HS-27A (cell line): ENCODE measurements at places on chromosomes 7 and 10.

GRCh38 chr7:114959931-114960330, 38.0 kb downstream of the MDFIC start:
- DNase-seq: no peak

DNA sequence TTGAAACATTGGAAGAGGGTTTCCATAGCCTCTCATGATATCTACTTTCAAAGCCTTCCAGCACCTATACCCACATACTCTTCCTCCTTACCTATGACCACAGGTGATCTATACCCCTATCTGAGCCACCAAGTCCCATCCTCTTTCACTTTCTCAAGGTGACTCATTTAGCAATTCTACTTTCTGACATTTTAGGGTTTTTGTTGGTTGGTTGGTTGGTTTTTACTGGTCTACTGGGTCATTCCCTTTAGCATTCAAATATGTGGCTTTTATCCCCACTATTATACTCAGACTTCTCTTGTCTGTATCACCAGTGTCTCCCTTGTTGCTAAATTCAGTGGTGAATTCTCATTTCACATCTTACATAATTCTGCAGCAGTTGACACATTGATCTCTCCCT, 130.4 kb upstream of the STEAP4 start:
- no peak for DNase-seq

DNA sequence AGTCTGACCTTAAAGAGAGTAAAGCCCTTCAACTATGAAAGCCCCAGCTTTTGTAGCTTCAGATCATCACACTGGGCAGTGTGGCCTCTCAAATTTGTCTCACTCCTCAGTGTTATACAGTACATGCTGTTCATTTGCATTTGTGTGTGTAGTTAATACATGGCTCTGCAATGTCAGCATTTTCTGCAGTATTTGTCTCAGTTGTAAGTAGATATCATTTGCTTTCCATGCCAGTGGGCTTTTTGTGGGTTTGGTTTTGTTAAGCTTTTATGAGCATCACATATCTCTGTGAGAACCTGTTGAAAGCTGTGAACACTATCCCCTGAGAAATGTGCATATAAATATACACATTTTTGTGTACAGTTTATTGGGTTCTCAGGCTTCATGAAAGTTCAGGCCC, 57.0 kb downstream of the ZNF277 start:
- DNase-seq: no peak

GRCh38 chr7:33261585-33261984, 132.2 kb downstream of the BBS9 start:
- no peak for DNase-seq

DNA sequence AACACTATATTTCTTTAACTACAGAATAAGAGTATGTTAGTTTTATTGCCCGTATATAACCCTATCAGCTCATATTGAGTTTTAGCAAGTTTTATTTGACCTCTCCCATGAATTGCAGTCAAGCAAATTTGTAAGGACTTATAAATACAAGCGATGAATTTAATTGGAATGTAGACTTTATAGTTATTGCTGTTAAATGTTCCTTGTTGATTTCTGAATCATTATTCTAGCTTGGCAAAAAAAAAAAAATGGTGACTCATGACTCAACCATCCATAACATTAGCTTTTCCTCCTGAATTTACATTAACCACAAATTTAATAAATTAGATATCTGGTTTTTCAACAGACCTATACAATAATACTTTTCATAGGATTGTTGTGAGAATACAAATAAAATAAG, 334.0 kb upstream of the LRRTM3 start:
- no peak for DNase-seq

- DNase-seq: no peak
These were observed 121.5 kb downstream of the TWIST1 start for GRCh38 chr7:18995811-18996426.

GRCh38 chr10:33047655-33048054, 89.6 kb upstream of the ITGB1 start:
- no peak for DNase-seq

GRCh38 chr10:117955176-117955575, 91.6 kb downstream of the RAB11FIP2 start:
- no peak for DNase-seq

DNA sequence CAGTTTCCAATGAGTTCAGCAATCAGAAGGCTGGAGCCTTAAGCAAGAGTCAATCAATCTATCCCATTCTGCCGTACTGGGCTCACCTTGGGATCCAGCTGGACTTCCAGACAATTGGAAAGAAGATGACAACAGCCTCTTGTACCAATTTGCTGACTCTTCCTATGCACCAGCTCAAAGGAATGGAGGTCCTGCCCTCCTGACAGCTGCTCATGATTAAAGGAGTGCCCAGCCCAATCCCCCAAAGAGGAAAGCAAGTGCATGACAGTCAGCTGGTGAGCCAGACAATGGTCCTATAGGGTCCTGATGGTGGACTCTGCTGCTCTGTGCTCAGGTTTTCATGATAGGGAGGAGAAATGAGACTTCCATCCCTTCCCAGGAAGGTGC, 25.1 kb downstream of the VSTM4 start:
- no peak for DNase-seq

GRCh38 chr10:4061441-4061951, 276.5 kb upstream of the KLF6 start:
- DNase-seq: no peak

- DNase-seq: no peak
These were observed 231.7 kb upstream of the CNTNAP2 start for GRCh38 chr7:145884716-145885514.

- no peak for DNase-seq
These were observed 5.6 kb upstream of the AQP1 start for GRCh38 chr7:30906014-30906413.

DNA sequence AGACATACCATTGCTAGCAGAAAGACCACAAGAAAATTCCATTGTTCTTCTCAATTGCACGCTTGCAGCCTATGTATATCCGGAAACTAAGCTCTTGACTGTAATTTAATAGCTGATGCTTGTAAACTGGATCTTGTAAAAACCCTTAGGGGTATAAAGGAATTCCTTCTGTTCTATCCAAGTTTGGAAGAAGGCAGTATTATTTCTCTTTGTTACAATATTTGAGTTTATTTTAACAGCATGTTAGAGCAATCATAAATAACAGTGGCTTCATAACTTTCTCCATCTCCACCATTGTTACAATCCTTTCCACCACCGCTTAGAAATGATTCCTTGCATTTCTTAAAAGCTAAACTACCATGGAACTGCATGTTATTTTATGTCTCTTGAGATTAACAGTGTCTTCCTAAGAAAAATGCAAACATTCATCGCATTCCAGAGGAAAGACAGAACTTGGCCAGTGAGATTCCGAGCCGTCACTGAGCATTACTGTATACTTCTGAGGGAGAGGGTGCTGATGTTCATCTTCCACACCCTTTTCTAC, 92.5 kb downstream of the TRIL start:
- no peak for DNase-seq

- DNase-seq: no peak
These were observed 55.2 kb downstream of the FHIP2A start for GRCh38 chr10:114876602-114877300.

GRCh38 chr10:34386921-34387320, 428.2 kb downstream of the PARD3 start:
- DNase-seq: no peak

GRCh38 chr10:106857213-106857612, 307.3 kb downstream of the SORCS1 start:
- DNase-seq: no peak

- no peak for DNase-seq
These were observed 33.8 kb downstream of the MAP3K8 start for GRCh38 chr10:30467651-30468338.

DNA sequence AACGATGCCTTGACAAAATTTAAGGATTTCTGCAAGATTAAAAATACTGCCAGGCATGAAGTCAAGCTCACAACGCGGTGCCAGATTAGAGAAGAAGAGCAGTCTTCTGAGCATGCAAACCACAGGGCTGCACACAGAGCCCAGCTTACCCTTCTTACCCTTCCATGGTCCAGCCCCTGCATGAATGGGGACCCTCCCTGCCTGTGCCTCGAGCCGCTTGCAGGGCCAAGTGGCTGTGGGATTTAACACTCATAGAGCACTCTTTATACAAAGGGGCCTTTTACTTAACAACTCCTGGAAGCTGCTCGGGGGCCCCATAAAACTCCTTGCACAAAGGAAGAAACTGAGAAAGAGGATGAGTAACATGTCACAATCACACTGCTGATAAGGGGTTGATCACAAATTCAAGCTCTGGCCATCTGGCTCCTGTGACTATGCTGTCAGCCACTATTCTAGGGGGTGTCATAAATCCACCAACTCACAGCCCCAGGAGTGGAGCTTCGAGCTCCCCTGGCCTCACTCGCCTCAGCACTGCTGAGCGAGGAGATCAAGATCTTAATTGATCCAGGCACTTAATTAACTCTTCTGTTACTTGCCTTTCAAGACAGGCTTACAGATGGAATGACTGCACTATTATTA, 514.8 kb downstream of the TNS3 start:
- no peak for DNase-seq

- no peak for DNase-seq
These were observed 2.8 kb downstream of the RBM17 start for GRCh38 chr10:6091630-6092029.

DNA sequence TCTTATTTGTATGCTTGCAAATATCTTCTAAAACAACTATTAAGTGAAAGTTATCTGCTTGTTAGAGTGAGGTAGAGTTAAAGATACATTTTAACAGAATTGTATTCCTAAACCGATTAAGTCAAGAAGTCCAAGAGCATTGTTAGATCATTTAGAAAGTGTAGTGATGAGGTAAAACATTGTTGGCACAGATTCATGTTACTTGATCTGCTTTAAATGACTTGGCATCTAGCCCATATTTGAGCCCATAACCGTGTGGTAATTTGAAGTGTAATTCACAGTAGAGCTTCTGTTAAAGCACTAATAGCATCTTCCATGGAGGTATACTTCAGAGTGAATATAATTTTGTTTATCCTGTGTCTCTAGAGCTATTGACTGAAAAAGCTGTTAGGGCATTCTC, 62.1 kb downstream of the PTEN start:
- no peak for DNase-seq

DNA sequence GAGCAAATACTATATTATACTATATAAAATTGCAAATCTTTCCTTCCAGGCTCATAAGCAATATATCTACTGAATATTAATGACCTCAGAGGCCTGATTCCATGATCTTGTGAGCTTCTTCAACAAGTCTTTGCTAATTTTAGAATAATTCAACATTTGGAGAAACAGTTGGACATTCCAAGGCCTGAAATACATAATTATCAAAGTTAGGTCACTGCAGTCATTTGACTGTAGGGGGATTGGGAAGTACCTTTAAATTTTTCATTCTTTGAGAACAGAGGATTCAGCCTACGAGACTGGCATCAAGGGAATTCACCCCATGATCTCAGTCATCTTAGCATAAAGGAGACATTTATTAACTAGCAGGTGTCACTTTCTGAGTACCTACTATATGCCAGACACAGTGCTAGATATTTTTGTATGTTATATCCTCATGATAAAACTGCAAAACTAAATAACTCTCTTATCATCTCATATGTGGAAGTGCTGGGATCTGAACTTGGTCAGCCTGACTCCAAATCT, 85.4 kb downstream of the DOCK4 start:
- no peak for DNase-seq

DNA sequence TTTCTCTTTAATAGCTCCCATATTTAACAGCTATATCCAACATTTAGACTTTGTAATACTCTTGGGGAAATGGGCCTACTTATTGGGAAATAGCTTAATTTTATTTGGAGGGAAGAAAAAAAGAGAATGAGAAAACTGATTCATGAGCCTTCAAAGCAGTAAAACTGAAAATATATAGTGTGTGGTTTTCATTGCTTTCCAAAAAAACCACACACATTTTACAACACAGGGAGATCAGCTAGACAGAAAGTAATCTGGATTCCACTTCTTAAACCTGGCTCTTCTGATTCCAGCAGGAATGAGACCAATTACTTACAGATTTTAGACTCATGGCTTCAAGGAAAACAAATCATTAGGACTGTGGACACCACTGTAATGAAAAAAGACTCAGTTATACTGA, 48.7 kb downstream of the CH25H start:
- DNase-seq: no peak

DNA sequence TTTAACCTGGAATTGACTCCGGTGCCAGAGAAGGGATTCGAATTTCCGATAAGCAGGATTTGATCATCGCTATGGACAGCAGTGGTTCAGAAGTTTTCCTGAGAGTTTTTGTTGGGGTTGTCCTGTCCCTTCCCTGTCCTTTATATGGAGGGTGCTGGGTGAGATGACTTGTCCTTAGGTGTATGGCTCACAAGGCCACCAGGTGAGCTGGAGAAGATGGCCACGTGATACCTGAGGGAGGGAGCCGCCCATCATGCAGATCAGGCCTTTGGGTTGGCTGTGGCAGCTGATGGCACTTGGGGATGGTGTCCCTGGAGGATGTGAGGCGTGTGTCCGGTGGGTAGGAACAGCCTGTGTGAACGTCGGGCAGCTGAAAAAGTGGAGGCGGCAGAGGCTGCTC, 187.7 kb downstream of the PTPN20 start:
- no peak for DNase-seq

GRCh38 chr10:29277296-29277695, 11.6 kb upstream of the LYZL1 start:
- no peak for DNase-seq

DNA sequence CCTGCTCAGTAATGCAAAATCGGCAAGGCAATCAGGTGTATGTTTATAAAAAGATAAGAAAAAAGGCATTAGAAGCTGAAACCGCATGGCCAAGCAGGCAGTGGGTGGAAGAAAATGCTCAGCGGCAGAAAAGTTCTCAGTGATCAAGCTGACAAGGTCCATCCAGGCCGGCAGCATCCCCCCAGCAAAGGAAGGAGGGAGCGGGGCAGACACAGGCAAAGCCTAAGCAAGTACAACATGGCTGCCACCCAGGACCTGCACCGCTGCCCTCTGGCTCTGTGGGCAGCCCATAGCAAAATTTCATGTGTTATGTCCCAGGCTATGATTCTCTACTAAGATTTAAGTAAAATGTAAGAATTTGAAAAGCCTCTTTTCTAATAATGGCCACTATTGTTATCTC, 45.4 kb downstream of the MRPS24 start:
- DNase-seq: no peak

DNA sequence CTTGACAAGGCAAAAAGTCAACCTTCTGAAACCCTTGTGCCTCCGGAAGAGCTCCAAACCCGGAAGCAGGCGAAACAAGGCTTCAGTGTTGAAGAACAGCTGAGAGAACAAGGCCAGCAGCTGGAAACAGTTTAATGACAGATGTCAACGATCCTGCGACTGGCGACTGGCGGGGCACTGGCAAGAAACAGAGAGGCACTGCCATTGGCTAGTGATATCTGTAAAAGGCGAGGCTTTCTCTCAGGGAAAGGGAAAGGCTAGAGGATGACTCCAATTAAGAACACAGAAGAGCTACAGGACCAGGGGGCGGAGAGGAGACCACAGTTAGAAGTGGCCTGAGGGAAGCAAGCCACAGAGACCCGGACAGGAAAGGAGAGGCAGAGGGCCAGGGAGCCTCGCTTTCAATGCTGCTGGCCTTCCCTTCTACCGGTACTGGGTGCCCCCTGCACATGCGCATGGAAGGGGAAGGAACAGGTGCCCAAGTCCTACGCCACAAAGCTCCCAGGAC, 19.4 kb downstream of the ITGB1 start:
- DNase-seq: no peak

- DNase-seq: no peak
These were observed 37.1 kb downstream of the MXI1 start for GRCh38 chr10:110244550-110244949.

GRCh38 chr10:47042199-47042473, 130.9 kb downstream of the PTPN20 start:
- DNase-seq: no peak
